ENCODE measurements at places on chromosomes 4 and X.
A peak's percentile ranks its signal among the peaks of the same experiment; 100 is the strongest.

- peak; percentile 90 for DNase-seq
Measured at GRCh38 chrX:29662101-29662500, 553.3 kb upstream of the MAGEB2 start.

DNA sequence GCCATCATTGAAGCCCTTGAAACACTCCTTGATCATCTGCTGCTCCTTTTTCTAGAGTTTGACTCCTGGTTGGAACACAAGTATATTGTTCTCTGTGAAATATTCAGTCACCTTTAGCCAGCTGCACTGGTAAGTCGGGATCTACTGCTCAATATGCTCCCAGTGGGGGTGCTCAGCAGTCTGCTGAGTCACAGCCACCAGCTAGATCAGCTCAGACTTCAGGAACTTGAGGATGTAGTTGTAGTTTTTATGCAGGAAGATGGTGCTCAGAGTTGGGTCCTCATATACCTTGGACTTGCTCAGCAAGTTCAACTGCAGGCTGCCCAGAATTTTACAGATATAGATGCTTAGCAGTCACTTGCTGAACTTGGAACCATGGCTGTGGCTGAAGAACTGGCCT is 202.5 kb upstream of the RPL34 start:
- no peak for DNase-seq

DNA sequence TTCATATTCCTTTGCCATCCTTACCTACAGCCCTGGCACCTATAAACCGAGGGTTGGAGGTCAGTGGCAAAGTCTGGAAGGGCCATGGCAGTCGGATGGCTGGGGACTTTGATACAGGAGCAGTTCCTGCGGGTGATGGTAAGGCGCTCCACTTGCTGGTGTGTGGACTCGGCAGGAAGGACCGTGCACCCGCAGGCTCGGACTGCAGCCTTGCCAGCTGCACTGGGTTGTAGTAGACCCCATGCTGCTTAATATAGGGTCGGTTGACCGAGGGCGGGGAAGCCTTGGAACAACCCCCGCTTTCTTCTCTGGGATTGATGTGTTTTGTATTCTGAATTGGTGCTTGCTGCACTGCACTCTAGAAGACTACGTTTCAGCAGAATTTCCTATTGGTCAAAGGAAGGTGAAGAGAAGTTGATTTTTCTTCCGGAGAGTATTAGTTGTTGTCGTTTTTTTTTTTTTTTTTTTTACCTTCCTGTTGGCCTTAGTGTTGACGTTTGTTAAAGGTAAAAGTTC is 638 bp downstream of the BLTP1 start:
- peak; percentile 45 for DNase-seq

- no peak for DNase-seq
Measured at GRCh38 chr4:52576961-52577623, 82.0 kb downstream of the USP46 start.

GRCh38 chr4:93617606-93618005 is 210.9 kb upstream of the ATOH1 start:
- DNase-seq, result no peak

Measured in lung microvascular endothelial cell (primary cell).